D721Med (cell line): ENCODE measurements at places on chromosomes 4 and X.

DNA sequence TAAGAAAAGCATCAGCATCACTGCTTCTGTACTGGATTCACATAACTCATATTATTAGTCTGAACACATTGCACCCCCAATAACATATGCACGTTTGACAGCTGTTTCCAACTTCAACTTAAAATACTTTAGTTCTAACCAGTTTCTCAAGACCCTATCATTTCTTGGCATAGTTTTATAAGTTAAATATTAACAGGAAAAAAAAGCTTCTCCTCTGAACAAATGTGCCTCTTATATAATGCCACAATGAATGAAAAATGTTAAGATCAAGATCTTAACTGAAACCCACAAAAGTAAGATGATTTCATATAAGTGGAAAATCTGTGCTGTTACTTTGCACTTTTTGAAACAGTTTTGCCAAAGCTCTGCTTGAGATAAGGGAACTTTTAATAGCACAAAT lies 652.8 kb upstream of the FAM241A start:
- no peak for DNase-seq

GRCh38 chr4:118280501-118281218 lies 72.1 kb downstream of the PRSS12 start:
- DNase-seq, result no peak

DNA sequence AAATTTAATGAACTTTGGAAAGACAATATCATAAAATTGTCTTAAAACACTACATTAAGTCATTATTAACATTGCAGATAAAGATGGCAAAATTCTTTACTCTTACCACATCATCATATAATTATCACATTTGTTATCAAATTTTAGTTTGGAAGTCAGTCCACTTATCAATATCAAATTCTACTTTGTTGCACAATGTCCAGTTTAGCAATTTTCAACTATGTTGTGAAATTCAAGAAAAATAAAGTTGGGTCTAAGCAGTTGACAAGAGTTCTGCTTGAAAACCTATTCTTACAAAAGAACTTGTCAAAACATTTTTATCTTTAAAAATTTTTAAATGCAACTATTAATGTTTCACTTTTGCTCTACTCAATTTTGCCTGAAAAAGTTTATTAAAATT lies 44.7 kb upstream of the TET2 start:
- DNase-seq, result no peak

DNA sequence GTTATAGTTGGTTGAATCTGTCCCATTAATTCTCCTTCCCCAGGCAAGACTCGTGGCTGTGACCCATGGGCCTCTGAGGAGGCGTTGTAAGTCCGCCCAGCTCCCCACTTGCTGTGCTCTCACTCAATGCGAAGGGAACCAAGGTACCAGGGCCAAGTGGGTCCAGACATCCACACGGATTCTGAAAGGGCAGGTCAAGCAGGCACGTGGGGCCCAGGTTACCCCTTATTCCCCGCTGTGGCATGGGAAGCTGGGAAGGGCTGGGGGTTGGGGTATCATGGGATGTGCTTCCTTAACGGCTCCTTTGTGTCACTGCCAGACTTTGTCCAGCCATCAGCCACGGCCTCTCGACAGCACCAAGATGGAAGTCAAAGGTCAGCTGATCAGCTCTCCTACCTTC lies 3.1 kb downstream of the CCDC120 start:
- no peak for DNase-seq

DNA sequence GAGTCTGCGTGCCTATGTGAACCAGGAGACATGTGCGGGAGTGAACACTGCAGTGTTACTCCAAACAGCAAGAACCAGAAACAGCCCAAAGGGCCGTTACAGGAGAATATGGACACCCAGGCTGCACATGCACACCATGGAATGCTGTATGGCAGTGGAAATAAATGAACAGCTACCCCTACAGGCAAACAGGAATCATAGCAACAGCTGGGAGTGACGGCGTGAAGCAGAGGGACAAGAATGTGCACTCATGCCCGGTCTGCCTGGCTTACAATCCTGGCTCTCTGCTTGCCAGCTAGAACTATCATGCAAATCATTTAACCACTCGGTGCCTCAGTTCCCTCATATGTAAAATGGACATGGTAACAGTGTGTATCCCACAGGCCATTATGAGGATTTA lies 16.6 kb downstream of the GPKOW start:
- DNase-seq, result no peak

GRCh38 chrX:132676561-132677186 lies 187.8 kb upstream of the MBNL3 start:
- no peak for DNase-seq

DNA sequence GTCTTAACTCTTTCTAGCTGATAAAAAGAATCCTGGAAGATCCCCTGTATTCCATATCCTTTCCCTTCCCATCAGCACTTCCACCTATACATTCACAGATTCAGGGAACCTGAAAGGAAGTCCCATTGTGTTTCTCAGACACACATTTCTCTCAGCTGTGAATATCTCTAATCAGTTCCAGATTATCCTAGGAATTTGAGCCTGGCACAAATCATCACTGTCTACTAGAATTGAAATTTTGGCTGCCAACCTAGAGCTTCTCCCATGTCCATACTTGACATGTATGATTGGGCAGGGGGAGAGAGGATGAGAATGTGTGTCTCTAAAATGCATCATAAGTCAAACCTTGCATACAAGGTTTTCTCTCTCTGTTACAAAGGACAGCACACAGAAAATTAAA lies 53.1 kb downstream of the NDST3 start:
- no peak for DNase-seq

DNA sequence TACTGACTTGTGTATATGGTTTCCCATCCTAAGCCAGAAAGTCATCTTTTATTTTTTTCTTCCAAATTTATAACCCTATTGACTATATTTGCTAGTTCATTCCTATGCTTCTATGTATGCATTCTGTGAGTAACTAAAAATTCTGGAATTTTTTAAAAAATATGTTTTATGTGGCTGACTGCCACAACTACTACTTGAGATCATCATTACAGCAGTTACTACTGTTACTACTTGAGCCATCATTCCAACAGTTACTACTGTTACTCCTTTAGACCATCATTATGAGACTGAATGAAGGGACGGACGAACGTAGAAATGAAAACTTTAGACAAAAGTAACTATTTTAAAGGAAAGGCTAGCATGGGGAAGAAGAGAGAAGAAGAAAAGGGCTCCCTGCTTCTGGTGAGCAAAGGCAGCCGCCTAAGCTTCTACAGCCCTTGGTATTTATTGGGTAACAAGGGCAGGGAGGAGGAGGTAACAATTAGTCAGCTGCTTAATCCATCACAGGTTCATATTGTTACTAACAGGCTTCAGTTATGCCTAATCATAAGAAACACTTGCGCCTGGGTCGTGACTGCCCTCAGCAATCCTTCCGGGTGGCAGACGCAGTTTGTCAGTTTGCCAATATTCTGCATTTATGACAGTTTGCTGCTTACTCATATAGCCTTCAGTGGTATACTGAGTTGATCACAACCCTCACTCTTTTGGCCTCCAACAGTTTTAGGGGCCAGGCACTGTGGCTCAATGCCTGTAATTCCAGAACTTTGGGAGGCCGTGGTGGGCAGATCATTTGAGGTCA lies 80.4 kb downstream of the PDLIM5 start:
- DNase-seq, result no peak

DNA sequence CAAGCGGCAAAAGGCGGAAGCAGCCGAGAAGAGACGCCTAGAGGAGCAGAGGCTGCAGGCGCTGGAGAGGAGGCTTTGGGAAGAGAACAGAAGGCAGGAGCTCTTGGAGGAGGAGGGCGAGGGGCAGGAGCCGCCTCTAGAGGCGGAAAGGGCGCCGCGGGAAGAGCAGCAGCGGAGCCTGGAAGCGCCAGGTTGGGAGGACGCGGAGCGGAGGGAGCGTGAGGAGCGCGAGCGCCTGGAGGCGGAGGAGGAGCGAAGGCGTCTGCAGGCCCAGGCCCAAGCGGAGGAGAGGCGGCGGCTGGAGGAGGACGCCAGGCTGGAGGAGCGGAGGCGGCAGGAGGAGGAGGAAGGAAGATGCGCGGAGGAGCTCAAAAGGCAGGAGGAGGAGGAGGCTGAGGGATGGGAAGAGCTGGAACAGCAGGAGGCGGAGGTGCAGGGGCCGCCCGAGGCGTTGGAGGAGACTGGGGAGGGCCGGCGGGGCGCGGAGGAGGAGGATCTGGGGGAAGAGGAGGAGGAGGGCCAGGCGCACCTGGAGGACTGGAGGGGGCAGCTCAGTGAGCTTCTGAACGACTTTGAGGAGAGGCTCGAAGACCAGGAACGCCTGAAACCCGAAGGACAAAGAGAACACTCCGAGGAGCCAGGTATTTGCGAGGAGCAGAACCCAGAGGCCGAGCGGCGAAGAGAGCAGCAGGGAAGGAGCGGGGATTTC lies 72.9 kb downstream of the AASDH start:
- no peak for DNase-seq

- no peak for DNase-seq
Measured at GRCh38 chr4:6674500-6675149, 19.1 kb upstream of the S100P start.

- peak; percentile 55 for DNase-seq
Measured at GRCh38 chr4:185811509-185812364, at the start of gene SORBS2. SORBS2 (minus strand) TSS chr4:185812194; CDS start chr4:185690571, 121,623 bp downstream.

GRCh38 chrX:36861601-36862000 lies 146.6 kb upstream of the FAM47C start:
- DNase-seq, result no peak

GRCh38 chrX:34866646-34867045 lies 76.0 kb upstream of the FAM47B start:
- no peak for DNase-seq

DNA sequence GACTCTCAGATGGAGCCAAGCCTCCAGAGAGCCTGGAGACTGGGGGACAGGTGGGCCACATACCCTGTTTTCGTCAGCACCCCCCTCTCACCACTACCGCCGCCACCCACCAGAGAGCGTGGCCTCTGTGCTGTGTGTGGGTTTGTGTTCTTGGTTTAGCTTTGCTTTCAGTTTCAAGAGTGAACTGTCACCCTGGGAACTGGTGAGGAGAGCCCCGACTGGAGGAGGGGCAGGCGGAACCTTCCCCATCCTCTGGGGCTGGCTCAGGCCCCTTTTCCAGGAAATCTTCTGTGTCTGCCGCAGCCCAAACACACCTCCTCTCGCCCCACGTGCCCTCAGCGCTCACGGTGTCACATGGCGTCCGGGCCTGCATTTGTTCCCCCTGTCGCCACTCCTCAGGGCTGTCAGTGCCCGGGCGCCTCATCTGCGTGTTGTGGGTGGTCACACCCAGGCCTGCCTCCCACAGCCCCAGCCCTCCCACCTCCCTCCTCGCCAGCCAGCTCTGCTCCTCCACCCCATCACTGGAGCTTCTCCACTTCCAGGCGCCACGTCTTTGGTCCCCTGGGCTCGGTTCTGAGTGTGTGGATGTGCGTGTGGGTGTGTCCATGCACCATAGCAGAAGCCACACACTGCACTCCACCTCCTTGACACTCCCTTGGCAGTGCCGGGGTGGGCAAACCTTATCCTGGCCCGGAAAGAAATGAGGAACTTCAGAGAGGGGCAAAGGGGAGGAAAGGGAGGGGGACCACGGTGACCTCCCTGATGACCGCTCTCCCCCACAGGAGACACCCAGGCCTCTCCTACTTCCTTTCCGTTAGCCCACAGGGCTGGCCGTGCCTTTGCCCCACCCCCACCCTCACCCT lies 27.8 kb downstream of the ELF4 start:
- DNase-seq, result no peak

- no peak for DNase-seq
Measured at GRCh38 chr4:83504503-83504902, 19.6 kb upstream of the ABRAXAS1 start.

DNA sequence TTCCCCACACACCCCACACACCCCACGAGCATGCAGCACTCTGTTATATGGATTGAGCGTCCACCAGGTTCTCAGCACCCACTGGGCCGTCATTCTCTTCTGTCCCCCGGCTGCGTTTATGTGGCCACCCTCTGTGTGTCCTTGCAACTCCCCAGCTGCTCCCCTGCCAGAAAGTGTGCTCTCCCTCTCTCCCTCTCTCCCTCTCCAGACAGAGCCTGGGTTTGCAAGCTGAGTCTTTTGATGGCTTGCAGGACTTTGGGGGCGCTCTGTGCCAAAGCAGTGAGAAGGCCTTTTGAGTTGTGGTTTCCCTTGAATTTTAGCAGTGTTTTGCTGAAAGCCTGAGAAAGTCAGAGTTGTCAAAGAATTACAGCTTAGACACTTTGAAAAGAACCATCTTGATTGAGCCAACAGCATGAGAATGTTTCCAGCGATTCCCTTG lies 173.5 kb downstream of the DCLK2 start:
- no peak for DNase-seq

GRCh38 chr4:89723096-89723495 lies 113.9 kb downstream of the SNCA start:
- no peak for DNase-seq

DNA sequence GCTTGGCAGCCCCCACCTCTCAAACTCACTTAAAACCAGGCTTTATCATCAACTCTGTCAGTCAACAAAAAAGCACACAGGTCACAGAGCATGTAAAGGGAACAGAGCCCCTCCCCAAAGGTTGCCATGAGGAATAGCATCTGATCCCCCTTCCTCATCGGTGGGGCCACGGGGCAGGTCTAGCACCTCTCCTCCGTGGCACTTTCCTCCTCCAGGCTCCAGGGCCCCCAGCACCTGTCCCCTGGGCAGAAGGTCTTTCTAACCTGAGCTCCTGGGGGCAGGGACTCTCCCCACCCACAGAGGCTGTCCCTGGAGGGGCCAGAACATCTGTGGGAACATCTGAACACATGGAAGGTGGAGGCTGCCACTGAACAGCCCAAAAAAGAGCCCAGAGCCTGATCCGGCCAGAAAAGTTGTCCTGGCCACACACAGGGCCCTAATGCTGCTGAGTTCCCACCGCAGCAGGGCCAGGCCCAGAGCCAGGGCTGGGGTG lies 65.7 kb downstream of the ZFYVE28 start:
- no peak for DNase-seq

DNA sequence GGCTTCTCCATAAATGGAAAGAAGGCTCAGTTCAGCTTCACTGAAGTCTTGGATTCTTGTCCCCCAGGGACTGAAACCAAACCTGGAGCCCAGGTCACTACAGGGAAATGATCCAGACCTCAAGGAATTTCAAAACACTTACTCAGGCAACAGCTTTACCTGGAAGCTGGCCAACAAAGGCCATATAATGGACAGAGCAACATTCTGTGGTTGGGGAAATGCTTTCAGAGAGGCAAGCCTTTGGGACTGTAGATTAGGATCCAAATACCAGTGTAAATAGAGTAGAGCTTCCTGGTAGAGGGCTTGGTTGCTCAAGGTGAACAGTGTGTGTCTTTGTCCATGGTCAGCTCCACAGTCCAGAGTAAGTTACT lies 57.0 kb upstream of the PROM1 start:
- no peak for DNase-seq

DNA sequence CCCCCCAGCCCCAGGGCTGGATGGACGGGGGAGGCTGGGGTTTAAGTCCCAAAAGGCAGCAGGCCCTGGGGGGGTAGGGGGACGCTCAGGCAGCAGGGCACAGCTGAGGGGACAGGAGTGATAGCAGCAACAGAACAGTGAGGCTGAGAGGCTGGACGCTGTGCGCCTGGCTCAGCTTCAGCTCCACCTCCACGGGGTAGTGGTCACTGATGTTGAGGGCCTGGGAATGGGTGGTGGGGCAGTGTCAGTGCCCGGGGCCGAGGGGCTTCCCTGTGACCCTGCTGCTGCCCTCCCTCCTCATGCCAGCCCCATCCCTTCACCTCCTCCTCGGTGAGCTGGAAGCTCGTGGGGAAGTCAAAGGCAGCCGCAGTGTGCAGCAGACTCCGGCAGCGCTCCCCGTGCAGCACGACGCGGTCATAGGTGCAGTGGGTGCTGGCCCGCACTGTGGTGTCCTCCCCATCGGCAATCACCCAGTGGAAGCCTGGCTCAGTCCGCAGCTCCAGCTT lies 4.5 kb downstream of the RPL10 start:
- no peak for DNase-seq
